Hypothalamus (tissue), 51 donors: ENCODE measurements at places on chromosomes 6 and 20.
A peak's percentile ranks its signal among the peaks of the same experiment; 100 is the strongest.

DNA sequence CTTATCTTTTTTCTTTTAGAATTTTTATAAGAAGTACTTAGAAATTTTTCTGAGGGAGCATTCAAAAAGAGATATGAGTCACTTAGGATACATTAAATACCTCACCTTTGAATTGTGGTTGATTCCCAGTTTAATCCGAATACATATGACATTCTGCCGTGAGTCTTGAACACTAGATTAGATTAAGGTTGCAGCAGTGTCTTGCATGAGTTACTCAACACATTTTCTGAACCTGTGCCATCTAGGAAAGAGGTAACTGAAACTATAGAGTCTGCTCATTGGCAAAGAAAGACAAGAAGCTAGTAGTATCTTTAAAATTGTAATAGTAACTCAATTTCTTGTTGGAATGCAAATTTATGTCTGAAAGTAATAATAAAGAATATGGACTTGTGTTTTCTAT lies 14.9 kb downstream of the PEX3 start:
- DNase-seq: no peak

DNA sequence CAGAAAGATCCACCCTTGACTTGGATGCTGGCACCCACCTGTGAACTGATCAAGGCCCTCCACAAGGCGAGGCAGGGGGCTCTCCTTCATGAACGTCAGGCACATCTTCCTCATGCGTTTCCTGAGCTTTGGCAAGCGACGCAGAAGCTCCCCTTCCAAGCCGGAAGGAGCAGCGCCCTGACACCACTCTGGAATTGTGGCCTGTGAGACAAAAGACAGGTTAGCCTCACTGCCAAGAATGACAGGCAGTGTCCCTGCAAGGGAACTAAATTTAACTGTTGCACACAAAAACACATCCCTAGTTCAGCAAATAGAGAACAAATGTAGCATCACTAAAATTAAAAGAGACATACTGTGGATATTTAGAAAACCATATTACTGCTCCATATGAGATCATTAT lies 42.0 kb upstream of the LYRM2 start:
- DNase-seq: no peak

DNA sequence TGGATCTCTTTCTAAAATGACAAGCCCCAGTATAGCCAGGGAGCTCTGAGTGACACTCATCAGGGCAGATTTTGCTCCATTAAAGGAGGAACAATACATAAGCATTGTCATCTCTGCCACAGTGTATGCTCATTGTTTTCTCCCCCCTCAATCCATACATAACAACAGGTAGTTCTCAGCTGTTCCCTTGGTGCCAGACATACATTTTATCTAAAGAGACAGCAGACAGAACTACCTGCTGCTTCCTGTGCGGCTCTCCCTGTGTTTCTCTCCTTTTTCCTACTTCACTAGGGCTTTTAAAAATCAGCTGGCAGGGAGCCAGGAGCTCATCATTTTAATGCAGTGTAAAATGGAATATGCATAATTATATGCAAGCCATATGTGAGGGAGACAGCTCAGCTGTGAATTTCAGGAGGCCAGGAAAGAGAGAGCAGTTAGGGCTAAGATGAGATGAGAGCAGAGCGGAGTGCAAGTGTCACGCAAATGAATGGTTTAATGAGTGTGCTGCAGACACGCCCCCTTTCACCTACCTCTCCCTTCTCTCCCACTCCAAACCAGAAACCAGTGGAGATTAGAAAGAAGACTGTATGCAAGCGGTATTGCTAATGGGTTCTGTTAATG lies 96.0 kb downstream of the SOBP start:
- DNase-seq: no peak

GRCh38 chr20:44019638-44020335 lies 105.1 kb downstream of the TOX2 start:
- no peak for DNase-seq

- DNase-seq: no peak
Observed at GRCh38 chr6:163940705-163941623, 526.4 kb downstream of the QKI start.

DNA sequence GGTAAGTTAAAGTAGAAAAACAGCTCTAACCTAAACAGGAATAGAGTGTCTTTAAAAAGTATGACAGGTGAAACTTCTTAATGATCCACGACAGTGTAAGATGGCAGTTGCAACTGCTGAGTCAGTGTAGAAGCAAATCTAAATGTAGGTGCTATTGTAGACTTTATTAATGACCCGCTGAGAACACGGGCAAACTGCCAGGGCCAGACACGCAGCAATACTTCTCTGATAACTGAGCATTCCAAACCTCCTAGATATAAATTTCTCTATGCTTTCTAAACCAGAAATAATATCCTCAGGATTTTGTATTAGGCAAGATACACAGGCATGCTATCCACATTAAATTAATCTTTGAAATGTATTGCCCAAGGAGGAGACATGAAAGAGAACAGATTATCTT lies 1076.4 kb downstream of the HACE1 start:
- DNase-seq: no peak

- no peak for DNase-seq
Observed at GRCh38 chr20:61940976-61941720, 124.5 kb downstream of the TAF4 start.

GRCh38 chr6:151322570-151322969 lies 68.8 kb downstream of the ZBTB2 start:
- DNase-seq: no peak

DNA sequence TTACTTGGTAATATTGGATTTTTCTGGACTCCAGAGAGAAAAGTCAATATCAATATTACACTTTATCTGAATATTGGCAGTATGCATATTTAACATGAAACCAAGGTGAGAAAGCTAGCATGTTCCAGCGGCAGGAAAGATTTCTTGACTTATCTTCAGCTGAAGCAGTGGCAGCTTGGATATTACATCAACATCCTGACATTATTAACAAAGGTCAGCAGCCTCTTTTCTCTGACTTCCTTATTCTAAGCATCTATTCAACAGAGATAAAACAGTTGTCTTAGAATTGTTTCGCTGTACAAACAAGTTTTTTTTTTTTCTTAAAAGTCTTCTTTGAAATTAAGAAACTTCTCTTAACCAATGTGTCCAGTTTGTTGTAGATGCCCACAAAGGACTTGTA lies 11.8 kb downstream of the DCBLD1 start:
- no peak for DNase-seq

GRCh38 chr6:109008537-109009235 lies 86.0 kb downstream of the SESN1 start:
- DNase-seq: no peak

DNA sequence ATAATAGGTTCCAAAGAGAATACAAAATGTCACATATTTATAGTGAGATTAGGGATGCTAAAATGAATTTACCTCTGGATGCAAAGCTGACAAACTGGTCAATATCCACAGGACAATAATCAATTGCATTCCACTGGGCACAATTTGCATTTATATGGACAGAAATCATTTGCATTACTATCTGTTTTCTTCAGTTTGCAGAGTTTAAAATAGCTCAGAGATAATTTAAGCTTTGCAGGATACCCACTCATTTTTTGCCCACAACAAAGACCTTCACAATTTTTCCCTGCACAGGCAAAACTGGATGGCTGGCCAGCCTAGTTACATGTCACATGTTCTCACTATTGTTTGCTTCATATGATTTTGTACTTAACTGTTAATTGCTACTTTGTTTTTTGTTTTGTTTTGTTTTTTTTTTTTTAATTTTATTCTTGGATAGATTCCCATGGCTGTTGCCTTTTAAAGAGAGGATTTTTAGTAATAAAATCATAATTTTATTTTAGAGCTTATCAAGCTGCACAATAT lies 483.5 kb downstream of the UTRN start:
- no peak for DNase-seq

DNA sequence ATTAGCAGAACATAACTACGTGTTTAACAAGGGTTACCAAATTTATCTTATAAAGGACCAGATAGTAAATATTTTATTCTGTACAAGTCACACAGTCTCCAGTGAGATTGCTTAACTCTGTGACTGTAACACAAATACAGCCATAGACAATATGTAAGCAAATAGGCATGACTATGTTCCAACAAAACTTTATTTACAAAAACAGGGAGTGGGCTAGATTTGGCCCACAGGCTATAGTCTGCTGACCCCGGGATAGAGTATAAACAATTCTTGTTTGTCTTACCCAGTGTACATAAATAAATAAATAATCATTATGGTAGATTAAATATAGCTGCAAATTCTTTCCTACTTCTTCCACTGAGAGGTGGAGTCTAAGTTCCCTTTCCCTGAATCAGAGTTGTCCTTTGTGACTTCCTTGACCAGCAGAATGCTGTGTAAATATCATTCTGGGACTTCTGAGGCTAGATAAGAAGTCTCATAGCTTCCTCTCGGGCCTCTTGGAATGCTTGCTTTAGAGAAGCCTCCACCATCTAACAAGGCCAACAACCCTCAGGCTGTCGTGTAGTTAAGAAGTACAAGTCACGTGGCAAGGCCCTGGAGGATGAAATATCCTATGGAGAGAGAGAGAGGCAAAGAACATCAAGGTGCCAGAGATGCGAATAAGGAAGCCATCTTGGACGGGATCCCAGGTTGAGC lies 59.1 kb upstream of the TMEM244 start:
- no peak for DNase-seq

GRCh38 chr6:155466539-155466938 lies 10.9 kb upstream of the NOX3 start:
- no peak for DNase-seq

- no peak for DNase-seq
Observed at GRCh38 chr20:22333885-22334545, 250.4 kb downstream of the FOXA2 start.

- DNase-seq: no peak
Observed at GRCh38 chr6:141667580-141668309, 465.0 kb upstream of the GJE1 start.

GRCh38 chr20:45450097-45450818 lies 19.3 kb upstream of the WFDC2 start:
- DNase-seq: no peak

GRCh38 chr6:78771586-78771985 lies 95.8 kb upstream of the IRAK1BP1 start:
- DNase-seq: no peak

DNA sequence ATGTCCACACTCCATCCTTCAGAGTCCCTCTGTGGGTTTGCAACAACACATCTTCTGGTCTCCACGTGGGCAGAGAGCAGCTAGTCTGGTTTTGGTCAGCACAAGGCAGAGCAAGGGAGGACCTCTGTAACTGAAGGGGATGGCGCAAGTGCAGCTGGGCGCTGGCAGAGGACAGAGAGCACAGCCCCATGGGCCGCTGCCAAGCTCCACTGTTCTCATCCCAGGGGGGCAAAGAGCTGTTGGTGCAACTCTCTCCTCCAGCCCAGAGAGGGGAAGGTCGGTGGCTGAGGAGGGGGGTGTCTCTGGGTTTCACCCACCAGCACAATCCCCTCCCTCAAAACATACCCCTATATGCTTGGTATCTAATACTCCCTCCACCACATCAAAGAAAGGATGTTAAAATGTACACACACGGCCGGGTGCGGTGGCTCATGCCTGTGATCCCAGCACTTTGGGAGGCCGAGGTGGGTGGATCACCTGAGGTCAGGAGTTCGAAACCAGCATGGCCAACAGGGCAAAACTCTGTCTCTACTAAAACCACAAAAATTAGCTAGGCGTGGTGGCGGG lies 9.1 kb downstream of the ATP9A start:
- peak; percentile 76 for DNase-seq

- DNase-seq: no peak
Observed at GRCh38 chr6:144335311-144335861, 50.3 kb downstream of the UTRN start.

DNA sequence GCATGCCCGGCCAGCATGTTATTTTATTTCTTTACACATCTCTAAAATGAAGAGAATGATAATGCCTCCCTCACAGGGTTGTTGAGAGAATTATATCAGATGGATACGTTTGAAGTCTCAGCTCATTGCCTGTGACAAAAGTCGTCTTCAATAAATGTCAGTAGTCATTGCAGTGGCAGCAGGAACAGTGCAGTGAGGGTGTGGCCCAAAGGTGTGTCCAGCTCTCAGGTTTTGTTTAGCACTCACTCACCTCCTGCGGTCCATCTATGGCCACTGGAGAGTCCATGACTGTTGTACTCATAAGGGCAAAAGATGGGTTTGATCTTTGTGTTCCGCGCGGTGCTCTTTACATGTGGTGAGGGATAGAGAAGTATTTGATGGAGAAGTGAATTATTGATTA lies 77.2 kb upstream of the TIAM2 start:
- DNase-seq: no peak

DNA sequence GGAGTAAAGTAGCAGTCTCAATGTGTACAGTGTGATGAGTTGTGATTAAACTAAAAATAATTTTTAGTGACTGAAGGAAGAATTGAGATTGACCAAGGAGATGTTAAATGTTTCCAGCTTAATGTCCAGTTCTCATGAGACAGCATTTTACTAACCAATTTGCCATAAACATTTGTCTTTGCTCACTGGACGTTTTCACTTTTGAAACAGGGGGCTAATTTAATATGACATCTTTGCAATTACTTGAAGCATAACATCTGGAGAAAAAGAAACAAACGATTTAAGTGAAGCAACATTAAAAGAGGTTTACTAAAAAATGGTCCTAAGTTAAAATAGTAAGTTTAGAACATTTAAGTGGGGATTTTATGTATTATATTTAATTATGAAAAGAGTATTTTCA lies 443.8 kb downstream of the BCKDHB start:
- DNase-seq: no peak

DNA sequence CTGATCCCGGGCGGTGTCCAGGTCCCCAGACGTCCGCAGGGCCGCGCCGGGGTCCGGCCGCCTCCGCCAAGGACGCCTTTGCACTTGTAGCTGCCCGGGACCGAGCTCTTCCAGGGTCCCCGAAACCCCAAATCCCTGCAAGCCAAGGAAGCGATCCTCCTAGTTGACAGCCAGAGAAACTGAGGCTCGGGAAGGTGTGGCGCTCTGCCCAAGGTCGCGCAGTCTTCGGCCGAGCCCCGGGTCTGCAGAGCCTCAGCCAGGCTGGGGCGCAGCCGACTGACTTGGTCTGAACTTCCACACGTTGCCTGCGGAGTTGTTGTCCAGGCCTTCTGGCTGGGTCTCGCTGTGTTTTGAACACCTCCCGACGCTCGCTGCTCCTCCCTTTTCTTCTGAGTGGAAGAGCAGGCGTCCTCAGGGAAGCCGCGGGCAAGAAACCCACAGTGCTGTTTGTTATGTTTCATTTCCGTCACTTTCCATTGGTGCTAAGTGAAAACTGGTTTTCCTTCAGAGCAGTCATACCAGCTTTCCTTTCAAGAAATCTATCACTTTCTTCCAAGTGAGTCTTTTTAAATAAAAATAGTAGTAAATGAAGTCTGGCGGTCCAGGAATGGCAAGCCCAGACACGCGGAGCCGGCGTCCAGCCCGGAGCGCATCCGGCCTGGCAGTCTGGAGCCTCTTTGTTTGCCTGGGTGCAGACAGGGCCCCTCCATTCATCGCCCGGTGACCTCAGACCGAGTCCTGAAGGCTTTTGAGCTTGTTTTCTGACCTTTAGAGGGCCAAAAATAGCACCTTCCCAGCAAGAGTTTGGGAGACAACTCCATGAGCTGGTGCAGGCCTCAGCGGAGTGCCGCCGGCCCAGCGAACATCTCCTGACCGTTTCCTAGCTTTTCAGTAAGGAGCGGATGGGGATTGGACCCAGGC lies 698 bp downstream of the FAM210B start:
- DNase-seq: peak; percentile 41

- DNase-seq: no peak
Observed at GRCh38 chr6:125477844-125478243, 176.1 kb upstream of the HDDC2 start.
